ENCODE measurements at places on chromosomes 3 and 15. TPM values are rescaled to one million over a fixed set of nuclear protein-coding genes. Genes with fewer than 3 reads are reported as not detected.

CLRN1 gene
- not detected for total RNA-seq

ZMYND10 gene
- total RNA-seq: 0.23 TPM

RTF1 gene
- total RNA-seq: 25.6 TPM

CPEB1 gene
- 8.0 TPM for total RNA-seq

NR2E3 gene
- total RNA-seq: 0.19 TPM

CBLB gene
- 141 TPM for total RNA-seq

SLC22A14 gene
- total RNA-seq: 0.38 TPM

GRCh38 chr3:6281662-6282061, 579.3 kb upstream of the GRM7 start:
- DNase-seq: no peak

- DNase-seq: no peak
Measured at GRCh38 chr15:59532770-59533379, 78.7 kb upstream of the GCNT3 start.

GRCh38 chr3:140298043-140298442, 363.1 kb downstream of the CLSTN2 start:
- DNase-seq: no peak

- DNase-seq: peak; percentile 92
Measured at GRCh38 chr3:49020330-49021212, 1.4 kb upstream of the NDUFAF3 start.

DNA sequence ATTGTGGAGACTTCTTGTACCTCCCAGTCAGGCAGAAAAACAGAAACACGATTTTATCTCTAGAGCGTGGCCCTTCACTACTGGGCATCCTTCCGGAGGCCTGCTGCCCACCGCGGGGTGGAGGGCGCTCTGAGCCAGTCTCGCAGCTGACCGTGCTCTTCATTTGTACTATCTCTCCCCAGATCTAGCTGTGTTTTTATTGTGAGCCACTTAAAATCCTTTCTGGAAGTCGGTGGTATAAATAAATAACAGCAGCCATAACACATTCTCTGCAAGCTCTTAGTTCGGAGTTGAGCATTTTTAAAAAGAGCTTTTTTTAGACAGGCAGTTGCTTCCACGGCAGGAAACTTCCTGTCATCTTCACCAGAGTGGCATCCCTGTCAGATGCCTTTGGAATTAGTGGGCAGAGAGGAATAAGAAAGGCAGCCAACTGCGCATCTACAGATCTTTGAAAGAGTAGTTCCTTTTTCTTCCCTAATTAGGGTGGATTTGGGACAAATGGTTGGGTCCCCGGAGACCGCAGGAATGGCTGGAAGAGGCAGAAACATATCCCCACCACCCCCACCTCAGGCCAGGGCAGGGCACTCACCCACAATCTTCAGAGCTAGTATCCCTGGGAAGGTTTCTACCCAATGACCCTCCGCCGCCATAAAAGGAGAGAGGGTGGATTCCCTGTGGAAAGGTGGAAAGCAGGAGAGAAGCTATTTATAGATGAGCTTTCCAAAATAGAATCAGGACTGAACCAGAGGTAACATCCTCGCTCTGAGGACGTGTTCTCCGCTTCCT, 91.1 kb downstream of the TOP2B start:
- no peak for DNase-seq

GRCh38 chr3:20254268-20255117, 68.5 kb upstream of the SGO1 start:
- DNase-seq: no peak

DNA sequence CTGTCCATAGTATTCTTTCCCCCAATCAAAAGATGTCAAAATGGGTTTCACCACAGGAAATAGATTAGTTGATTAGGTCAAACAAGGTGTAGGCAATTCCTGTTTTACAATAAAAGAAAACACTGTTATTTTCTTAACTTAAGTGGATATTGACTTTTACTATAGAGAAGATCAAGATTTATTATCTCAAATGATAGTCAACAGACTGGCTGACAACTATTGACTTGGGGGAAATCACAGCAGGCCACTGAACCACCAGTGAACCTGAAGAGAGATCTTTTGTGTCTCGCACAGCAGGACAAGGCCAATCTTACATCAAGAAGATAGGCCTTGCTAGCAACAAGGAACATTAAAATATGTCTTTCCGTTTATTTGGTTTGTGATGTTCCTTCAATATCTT, 1187.6 kb downstream of the SI start:
- DNase-seq: no peak

DNA sequence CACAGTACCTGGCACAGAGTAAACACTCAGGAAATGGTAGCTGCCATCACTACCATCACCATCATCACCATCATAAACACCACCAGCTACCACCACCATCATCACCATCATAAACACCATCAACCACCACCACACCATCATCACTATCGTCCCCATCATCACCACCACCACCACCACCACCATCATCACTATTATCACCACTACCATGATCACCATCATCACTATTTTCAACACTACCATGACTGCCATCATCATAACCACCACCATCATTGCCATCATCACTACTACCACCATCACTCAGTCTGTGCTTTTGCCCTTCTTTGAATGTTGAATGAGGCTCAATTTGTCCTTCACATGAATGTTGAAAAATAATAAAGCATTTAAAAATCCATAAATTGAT, 21.2 kb upstream of the IL16 start:
- no peak for DNase-seq

- no peak for DNase-seq
Measured at GRCh38 chr3:184315871-184316661, 1.7 kb downstream of the EIF4G1 start.

DNA sequence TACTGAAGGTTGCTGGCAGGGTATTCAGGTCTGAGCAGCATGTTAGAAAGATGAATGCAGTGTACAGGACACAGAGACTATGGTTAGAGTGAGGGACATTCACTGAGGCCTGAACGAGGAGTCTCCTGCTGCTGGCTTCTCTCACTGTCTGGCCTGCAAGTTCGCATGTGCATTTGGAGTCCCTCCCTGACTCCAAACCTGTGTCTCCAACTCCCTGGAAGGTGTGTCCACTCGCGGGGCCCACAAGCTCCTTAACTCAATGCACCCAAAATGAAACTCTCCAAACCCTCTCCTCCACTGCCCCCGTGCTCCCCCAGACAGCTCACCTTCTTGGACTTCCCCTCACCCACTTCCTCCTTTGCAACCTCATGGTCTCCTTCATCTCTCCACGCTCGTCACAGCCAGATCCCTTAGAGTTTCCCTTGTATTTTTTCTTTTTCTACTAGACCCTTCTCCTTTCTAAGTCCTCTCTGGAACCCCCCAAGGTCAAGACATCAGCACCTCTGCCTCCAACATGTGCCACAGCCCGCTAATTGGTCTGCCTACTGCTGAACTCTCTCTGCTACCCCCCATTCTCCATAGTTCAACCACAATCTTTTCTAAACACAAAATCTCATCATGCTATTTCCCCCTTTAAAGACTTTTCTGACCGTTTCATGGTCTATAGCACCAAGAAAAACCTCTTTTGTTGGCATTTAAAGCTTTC, 58.3 kb downstream of the HES1 start:
- no peak for DNase-seq

- no peak for DNase-seq
Measured at GRCh38 chr15:76904461-76905012, 603 bp downstream of the SCAPER start.

- DNase-seq: no peak
Measured at GRCh38 chr15:62879770-62880169, 162.8 kb upstream of the TPM1 start.

- no peak for DNase-seq
Measured at GRCh38 chr3:109057056-109057455, 60.9 kb downstream of the MORC1 start.

GRCh38 chr3:146380046-146380445, 89.3 kb downstream of the PLSCR2 start:
- DNase-seq: no peak

DNA sequence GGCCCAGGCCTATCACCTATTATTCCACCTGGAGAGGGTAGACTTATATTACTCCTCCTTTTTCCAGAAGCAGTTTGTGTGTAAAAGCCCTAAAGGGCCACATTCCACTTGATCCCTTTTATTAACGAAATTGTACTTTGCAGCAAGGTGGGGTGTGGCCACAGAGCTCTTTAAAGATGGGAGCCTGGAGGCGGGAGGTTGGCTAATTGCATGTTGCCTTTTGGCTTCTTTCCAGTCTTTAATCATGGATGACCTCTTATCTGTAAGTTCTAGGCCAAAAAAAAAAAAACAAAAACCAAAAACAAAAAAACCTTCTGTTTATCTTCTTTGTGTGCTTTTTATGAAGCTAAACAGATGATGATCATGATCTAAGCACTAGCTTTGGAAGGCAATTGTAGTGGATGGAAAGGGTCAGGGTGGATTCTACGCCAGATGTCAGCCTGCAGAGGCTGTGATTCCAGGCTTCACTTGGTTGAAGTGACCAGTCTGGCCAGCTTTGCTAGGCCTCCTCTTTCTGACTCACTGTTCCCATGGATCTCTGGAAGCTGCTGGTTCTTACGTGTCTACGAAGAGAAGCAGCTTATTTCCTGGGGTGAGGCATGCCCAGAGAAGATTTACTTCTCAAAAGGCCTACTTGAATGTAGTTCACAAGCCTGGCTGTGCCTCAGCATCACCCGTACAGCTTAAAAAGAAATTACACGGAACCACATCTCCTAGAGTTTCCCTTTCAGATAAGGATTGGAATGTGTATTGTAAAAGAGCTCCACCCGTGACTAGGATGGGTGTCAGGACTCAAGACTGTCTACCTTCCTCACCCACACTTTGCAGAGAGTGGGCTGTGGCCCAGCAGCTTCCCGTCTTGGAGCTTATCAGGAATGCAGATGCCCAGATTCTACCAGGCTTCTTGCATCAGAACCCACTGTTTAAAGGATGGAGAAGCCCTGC, 330.9 kb upstream of the C2CD4B start:
- DNase-seq: peak; percentile 86

DNA sequence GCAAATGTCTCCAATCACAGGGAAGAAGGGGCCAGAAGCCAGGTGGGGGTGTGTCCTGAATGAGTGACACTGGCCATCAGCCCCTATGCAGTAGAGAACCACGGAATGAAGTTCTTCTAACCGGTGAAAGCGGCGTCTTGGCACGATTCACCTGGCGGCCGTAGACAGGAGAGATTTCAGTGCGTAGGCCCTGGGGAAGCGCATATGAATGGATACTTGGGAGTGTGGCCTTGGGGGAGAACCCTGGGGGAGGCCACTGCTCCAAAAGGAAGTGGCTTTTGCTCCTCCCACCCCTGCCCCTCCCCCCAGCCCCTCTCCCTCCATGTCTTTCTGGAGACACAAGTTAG, 43.6 kb downstream of the RBPMS2 start:
- no peak for DNase-seq

- no peak for DNase-seq
Measured at GRCh38 chr15:60493166-60493565, 14.2 kb upstream of the ICE2 start.

GRCh38 chr15:41331833-41332193, 578 bp downstream of the OIP5 start:
- no peak for DNase-seq

DNA sequence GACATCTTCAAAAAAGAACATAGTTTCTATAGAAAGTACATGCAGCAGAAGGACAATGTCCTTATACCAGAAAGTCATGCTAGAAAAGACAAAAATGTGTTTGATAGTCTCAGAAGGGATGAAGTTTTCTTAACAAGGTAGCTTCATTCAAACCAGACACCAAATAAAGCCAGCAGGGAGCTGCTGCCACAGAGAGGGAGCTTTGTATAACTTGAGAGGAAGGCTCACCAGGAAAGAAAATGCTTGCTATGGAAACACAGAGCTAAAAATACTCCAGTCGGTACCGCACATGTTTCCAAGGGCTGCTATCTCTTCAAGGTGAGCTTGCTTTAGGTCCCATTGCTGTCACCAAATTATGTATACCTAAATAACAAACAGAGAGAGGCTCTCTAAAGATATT, 1074.8 kb upstream of the ALCAM start:
- no peak for DNase-seq

DNA sequence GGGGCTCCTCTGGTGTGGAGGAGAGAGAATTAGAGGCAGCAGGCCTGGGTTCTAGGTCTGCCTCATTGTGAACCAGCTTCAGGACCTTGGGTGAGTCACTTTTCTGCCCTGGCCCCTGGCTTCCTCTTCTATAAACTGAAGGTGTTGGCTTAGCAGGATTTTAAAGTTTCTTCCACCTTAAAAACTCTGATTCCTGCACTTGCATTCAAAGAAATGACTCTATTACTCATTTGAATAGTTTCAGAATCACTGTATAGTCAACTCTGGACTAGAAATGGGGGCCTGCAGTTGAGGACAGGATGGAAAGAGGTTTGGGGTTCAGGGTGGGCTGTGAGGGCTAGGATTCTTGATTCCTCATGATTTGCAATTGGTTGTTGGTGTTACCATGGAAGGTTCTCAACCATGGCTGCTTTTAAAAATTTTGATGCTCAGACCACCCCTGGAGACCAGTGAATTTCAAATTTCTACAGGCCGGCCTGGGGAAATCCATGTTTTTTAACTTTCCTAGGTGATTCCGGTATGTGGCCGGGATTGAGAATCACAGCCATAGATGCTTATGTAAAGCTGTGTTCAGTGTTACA, 19.9 kb downstream of the SMAD3 start:
- no peak for DNase-seq

- no peak for DNase-seq
Measured at GRCh38 chr15:39834256-39834655, 51.6 kb upstream of the FSIP1 start.

DNA sequence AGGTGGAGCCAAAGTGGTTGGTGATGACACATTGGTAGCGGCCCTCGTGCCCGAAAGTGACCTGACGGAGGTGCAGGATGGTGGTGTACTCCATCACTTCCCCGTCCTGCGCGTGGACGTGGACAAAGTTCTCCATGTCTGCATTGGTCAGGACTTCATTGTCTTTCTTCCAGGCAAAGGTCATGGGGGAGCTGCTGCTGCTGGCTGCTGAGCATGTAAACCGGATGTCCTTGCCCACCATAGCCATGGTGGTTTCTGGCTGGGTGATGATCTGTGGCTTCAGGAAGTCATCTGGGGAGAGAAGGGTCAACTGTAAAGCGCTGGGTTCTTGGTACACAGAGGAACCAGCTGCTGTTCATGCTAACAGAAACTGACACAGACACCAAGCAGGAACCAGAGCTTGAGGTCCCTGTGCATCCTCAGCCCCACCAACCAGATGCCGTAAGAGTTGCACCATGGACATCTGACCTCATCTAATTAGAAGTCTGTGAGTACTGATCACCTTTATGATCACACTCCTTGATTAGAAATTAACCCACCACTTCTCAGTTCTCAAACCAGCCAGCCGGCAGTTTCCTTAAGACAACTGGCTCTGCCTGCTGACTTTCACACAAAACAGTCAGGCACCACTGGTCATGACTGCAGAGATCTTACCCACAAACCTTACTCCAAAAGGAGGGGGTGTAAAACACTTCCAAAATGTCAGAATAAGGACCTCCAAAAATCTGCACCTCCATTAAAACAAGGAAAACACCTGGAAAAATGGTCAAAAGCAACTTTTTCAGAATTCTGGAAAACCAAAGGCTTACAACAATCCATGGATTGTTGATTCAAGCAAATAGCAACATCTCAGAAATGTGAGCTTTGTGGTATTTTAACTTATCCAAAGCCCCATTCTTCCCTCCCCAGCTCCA, 114.6 kb downstream of the LRIG1 start:
- DNase-seq: no peak

- no peak for DNase-seq
Measured at GRCh38 chr15:48765022-48765421, 45.8 kb downstream of the CEP152 start.

- no peak for DNase-seq
Measured at GRCh38 chr3:173096994-173097785, 43.8 kb downstream of the SPATA16 start.
